KBM-7 (cell line): ENCODE measurements at places on chromosomes 1 and 21.

DNA sequence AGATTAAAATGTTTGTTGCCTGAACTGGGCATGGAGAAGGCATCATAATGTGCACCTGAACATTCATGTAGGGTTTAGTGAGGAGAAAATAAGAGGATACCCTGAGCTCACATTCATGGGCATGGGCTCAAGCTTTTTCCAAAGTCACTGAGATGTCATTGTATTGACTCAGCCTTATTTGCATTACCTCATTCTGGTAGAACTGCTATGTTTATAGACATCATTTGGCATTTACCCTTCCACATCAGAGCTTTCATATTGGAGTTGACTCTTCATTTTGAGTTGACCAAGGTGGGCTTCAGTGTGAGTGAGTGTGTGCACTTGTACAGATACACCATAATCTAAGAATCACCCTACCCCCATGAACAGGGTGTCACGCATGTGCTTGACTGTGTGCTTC, 143.2 kb downstream of the PBX1 start:
- DNase-seq: no peak

GRCh38 chr1:228512781-228513198, 25.6 kb downstream of the RNF187 start:
- no peak for DNase-seq

DNA sequence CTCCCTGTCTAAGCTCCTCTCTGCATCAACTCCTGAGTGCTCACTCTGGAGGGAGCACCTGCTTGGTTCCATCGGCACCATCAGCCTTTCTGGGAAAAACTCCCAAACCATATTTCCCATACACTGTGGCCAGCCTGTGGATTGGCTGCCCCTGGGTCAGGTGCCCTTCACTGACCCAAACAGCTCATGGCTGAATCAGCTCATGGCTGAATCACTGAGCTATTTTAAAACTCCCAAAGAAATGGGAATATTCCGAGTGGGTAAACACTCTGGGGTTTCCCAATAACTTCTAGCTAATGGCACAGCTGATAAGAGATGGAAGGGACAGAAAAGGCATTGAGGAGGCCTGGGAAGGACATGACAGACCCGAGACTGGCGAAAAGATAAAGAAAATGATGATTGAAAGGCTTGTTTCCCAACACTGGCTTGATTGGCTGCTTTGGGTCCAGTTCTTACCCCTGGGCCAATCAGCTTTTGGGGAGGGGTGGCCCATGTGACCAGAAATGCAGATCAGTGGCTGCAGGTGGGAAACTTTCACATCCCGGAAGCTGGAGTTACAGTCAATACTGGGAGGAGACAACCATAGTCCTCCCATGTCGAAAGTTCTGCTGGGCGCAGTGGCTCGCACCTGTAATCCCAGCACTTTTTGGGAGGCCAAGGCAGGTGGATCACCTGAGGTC, 37.3 kb upstream of the KAZN start:
- no peak for DNase-seq

DNA sequence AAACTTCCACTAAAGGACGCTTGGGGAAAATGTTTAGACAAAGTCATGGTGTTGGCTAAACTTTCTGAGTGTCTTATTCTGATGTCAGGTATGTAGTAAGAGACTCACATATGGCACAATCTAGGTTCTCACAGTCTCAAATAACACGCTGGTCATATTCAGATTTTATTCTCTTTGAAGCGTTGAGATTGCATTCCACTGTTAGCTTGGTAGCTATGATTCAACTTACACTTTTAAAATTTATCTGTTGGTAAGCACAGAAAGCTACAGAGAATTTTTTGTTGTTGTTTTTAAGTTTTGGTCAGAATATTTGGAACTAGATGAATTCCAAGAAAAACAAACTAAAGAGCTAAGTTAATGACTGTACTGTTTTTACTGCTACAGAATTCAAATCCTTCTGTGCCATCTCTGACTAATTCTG, 126.7 kb downstream of the PRRX1 start:
- no peak for DNase-seq

DNA sequence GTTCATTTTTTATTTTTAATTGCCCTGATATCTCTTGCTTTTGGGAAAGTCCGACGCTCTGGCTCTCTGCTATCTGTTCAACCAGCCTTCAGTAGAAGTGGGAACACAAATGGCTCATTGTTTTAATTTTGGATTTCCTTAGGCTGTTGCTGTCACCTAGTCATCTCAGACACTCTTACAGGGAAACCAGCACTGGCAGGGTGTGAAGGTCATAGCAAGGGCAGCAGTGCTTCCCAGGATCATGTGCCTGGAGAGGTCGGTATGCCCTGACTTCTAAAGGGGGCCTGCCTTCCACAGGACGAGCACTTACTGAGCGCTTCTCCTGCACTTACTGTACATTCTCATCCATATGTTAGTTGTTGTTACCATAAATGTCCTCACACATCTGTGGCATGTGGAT, 224.2 kb downstream of the DISC1 start:
- DNase-seq: no peak

GRCh38 chr1:84539972-84540371, 33.6 kb upstream of the GNG5 start:
- DNase-seq: no peak
